ENCODE measurements at places on chromosomes 2 and 18. TPM values are rescaled to one million over a fixed set of nuclear protein-coding genes. Genes with fewer than 3 reads are reported as not detected.

DNA sequence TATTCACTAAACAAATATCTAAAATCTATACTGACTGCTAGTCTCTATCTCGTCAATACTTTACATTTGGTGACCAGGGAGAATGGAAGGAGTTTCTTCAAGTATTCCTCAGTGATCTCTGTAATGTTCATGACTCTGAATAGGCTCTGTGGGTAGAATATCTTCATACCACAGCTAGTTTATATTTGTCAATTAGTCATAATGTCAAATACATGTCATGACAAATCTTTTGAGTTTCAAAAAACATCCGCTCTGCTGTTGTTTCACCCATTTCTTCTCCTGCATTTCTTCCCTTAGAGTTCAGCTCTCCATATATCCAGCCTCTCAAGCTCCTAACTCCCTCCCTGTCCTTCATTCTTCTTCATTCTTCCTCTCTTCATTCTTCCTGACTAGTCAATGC, 206.5 kb upstream of the FANCL start:
- no peak for DNase-seq
- H3K4me3 ChIP-seq: no peak overlapping the region
- no peaks in the 10 kb centered on the region for H3K27me3 ChIP-seq
- H3K27ac ChIP-seq: no peak overlapping the region
- H3K36me3 ChIP-seq: no peaks in the 10 kb centered on the region

DNA sequence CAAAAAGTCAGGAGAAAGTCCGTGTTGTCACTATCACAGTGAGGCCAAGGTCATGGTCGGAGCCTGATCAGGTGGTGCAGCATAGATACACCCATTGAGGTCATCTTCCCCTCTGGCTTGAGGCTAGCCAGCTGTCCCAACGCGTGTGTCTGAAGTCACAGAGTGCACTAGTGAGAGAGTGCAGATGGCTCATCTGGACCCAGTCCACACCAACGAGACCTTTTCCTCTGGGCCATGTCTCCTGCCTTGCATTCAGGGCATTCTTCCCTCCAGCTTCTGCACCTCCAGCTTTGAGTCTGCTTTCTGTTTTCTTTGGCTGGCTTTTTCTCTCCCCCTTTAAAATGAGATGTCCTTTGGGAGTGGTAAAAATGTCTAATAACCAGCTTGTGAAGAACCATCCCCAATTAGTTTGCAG, 146.9 kb downstream of the TDRD15 start:
- no peak overlapping the region for H3K4me3 ChIP-seq
- H3K36me3 ChIP-seq: no peaks in the 10 kb centered on the region
- H3K27ac ChIP-seq: no peak overlapping the region
- DNase-seq: no peak

The PRSS56 gene
- total RNA-seq: not detected

- DNase-seq: no peak
- no peak overlapping the region for H3K27ac ChIP-seq
- no peak overlapping the region for H3K4me3 ChIP-seq
- no peaks in the 10 kb centered on the region for H3K36me3 ChIP-seq
These were observed 112.3 kb downstream of the AGAP1 start for GRCh38 chr2:235606004-235606715.

DNA sequence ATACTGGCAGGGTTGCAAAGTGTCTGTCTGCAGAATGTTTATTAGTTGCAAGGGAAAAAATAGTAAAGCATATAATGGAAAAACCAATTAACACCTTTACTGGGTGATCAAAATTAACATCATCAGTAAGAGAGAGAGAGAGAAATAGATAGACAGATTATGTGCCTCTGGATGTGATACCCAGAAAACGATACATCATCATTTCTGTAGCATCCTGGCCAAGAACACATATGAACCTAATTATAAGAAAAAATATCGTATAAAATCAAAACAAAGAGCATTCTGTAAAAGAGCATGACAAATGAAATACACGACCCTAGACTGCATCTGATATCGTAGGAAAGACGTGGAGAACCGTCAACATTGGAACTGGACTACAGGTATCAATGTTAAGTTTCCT, 64.6 kb downstream of the SMC6 start:
- no peaks in the 10 kb centered on the region for H3K27me3 ChIP-seq
- peaks cover 51% of the 10 kb centered on the region for H3K36me3 ChIP-seq
- DNase-seq: no peak
- no peaks in the 10 kb centered on the region for H3K4me1 ChIP-seq
- H3K27ac ChIP-seq: no peak overlapping the region

- no peaks in the 10 kb centered on the region for H3K27me3 ChIP-seq
- no peak overlapping the region for H3K4me3 ChIP-seq
- peaks cover 3% of the 10 kb centered on the region for H3K36me3 ChIP-seq
These were observed 9.9 kb downstream of the SLC66A2 start for GRCh38 chr18:79941473-79942119.

Data from B cell (primary cell).